ENCODE measurements at places on chromosomes 4 and X.

- DNase-seq = no peak
These were observed 1.5 kb downstream of the PGRMC1 start for GRCh38 chrX:119237562-119237942.

DNA sequence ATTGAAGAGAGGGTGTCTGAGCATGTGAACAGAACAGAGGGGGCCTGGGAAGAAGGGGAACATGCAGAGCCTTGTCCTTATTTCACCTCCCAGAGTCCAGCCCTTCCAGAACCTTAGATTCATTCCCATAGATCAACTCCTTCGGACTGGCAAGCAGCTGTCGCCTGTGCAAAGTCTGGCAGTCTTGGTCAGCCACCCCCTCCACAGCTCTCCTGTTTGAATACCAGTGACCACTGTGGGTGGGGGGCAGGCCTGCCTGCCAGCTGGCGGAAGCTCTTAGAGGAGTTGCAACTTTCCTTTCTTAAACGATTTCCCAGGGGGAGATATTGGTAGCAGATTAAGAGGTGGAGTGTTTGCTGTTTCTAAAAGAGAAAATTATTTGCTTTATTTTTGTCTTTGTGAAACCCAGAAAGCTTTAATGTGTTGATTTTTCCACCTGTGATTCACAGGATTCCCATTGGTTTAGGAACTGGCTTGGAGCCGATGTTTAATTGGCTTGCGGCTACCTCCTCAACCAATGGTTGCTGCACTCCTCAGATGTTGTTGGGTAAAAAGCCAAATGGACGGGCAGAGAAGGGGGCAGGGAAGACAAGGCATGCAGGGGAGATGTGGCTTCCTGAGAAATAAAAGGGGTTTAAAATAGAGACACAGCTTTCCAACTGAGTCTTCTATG is 62.2 kb upstream of the PRPS1 start:
- DNase-seq = no peak

DNA sequence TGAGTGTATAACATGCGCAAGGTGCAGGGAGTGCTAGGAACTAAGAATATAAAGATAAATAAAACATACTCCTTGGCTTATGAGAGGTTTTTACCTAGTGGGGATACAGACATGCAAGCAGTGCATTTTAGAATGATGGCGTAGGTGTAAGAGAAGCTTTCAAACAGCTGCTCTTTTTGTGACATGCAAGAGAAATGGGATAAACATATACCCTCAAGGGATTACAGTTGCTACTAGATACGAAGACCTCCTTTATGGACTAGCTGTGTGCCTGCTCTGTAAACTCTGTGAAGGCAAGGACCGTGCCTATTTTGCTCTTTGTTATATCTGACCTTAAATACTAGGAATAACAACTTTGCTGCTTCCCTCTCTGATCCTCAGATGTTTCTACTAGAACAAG is 39.0 kb upstream of the SLITRK4 start:
- no peak for DNase-seq

DNA sequence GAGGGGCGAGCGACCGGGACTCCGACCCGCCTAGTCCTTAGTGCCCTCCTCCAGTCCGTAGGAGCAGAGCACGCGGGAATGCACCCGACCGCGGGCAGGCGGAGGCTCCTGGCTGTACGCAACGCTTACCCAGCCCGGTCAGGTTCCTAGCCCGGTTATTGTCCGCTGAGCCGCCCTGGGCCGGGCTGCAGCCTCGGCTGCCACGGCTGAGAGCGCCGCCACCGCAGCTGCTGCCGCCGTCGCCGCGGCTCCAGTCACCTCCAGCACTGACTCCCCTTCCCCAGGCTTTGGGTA is at the start of gene AMER1:
Gene AMER1 (minus strand): TSS at position 268 of the 294 bp plus-strand sequence. CDS start 12,422 bp downstream, outside the sequence.
- no peak for DNase-seq
